ENCODE measurements at places on chromosomes 2 and 18. TPM values are rescaled to one million over a fixed set of nuclear protein-coding genes. Genes with fewer than 3 reads are reported as not detected.

DNA sequence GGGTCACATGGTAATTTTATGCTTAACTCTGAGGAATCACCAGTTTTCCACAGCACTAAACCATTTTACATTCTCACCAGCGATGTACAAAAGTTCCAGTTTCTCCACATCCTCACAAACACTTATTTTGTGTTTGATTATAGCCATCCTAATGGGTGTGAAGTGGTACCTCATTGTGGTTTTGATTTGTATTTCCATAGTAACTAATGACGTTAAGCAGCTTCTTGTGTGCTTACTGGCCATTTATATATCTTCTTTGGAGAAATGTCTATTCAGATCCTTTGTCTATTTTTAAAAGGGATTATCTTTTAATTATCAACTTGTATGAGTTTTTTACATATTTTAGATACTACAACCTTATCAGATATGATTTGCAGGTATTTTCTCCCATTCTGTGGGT is 42.0 kb downstream of the CCDC150 start:
- DNase-seq = no peak

GRCh38 chr2:50402654-50402960 is 629.3 kb downstream of the NRXN1 start:
- no peak for DNase-seq

DNA sequence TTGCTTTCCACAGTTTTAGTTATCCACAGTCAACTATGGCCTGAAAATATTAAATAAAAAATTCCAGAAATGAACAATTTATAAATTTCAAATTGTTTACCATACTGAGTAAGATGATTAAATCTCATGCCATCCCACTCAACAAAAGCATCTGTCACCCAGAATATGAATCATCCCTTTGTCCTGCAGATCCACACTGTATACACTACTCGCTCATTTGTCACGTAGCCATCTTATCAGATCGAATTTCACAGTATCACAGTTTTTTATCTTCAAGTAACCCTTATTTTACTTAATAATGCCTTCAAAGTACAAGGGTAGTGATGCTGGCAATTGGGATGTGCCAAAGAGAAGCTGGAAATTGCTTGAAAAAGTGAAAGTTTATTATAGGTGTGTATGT is 291.8 kb upstream of the LRATD1 start:
- DNase-seq = no peak

- DNase-seq = no peak
Measured at GRCh38 chr2:102005989-102006885, 14.5 kb downstream of the IL1R2 start.

DNA sequence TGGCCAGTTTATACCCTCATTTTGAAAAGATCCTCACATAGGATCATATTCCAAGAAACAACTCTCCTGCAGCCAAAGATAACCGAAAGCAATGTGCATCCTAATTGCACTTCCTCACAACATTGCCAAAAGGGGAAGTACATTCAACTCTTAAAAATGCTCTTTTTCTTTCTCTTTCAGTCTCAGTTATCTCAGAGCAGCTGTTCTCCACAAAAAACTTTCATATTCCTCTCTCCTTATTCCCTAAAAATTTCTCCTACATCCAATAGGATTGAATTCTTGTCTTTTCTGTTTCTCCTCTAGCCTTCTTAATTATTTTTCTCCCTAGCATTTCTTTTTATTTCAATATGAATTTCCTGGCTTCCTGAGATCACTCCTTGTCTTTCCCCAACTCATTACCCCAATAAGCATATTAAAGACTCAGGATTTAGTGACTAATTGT is 7.4 kb upstream of the VRK2 start:
- DNase-seq = no peak

DNA sequence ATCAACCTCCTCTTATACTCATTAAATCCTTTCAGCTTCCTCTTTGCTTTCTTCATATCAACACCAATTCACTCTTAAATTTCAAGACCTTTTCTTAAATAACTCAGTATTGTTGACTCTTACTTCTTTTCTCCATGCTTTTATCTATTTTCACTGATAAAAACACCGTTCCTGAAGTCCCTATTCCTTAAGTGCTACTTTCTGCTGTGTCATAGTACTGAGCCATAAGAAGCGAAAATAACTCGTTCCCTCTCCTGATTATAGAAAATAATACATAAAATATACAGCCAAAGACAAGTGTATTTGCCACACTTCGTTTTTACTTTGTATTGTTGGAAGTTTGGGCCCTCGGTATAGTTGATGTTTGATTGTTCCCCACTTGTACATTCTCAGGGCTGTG is 181.0 kb downstream of the DIS3L2 start:
- no peak for DNase-seq

GRCh38 chr2:46171996-46172546 is 125.1 kb upstream of the EPAS1 start:
- no peak for DNase-seq

DNA sequence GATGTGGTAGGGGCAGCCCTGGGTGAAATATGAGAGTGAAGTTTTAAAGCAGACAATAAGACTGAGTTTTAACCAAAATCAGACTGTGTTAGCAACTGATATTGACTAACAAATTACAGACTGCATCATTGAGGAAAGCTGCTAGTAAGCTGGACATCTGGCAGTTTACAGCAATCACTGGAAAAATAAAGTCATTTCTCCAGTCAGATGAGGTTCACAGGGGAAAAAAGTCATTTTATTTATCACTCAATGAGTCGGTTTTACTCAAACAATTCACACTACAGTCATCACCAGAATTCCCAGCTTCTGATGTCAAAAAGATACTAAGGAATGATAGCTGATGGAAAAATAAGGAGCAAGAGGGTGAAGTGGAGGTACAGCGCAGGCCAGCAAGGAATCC is 10.5 kb upstream of the TMEM177 start:
- no peak for DNase-seq

GRCh38 chr18:34844732-34845459 is 134.8 kb downstream of the DTNA start:
- DNase-seq = no peak

DNA sequence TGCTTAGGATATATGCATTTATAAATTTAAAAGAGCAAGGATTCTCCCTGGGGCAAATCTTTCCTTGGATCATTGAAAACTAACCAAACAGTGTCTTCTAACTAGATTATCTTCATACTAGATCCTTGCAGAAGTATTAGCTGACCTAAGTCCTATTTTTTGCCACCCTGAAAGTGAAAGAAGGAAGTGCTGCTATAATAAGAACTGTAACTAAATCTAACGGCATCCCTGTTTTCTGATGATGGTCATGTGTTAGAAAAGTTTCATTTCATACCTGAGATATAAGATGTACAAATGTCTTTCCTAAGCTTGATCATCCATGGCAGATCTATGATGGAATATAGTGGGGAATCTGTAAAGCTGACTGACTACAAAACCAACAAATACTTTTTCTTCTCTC is 102.7 kb downstream of the MAP2 start:
- no peak for DNase-seq

- no peak for DNase-seq
Measured at GRCh38 chr2:151262629-151263028, 966 bp upstream of the RBM43 start.

DNA sequence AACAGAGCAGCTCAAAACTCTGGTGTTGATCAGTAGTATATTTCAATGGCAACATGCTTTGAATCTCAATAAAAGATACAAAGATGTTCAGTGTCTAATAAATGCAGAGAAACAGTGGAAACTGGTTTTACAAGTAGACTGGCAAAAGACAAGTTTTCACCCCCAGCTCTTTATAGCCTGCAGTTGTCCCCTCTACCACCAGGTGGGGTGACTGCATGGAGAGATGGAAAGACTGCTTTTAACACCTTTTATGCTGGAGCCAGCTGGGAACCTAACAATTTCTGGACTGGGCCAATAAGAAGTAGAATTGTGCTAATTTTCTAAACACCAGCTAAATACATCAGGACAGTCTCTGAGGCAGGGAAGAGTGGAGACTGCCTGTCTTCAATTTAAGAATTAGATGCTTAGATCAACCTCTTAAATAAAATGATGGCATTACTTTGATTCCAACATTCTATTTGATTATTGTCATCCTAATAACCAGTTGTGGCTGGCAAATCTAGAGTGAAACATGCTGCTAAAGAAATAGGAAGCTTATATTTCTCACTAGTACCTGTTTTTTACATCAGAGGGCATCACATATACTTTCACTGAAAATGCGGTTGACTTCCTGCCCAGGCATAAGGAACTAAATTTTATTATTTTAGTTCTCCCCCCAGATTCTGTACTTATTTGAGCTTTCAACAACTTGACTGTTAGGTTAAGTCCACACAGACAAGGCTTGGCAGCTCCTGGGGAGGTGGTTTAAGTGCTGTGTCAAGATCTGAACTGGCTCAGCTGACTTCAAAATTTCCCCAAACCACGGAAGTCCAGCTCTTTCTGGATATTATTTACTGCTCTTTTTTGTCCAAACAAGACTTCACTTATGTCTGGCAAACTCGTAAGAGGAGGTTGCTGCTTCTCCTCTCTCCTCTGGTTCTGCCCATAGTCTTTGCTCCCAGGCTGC is 140.5 kb downstream of the TPGS2 start:
- peak; percentile 28 for DNase-seq

GRCh38 chr2:46392561-46393346 is 86.6 kb upstream of the TMEM247 start:
- DNase-seq = no peak

DNA sequence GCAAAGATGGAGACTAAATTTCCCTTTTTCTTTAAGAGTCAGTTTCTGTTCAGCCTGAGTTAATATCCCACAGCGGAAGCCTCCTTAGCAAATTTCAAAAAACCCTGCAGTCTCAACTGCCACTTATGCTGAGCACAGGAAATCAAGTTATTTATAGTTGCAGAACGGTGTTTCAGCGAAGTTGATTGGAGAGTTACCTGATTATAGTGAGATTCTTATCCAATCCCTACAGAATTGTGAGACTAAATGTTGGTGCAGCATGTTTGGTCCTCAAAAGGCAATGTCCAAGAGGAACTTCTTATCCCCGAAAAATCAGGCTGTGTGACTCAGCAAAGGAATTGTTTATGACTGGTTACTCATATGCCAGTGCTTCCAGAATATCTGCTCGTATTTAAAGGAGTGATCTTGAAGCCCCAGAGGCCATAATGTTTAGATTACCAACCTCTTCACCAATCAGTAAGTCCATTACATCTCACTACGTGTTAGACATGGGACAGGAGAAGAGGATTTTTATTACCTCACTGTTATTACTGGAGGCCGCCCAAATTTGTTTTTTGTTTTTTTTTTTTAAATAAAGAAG is 67.9 kb downstream of the LRRFIP1 start:
- DNase-seq = no peak

DNA sequence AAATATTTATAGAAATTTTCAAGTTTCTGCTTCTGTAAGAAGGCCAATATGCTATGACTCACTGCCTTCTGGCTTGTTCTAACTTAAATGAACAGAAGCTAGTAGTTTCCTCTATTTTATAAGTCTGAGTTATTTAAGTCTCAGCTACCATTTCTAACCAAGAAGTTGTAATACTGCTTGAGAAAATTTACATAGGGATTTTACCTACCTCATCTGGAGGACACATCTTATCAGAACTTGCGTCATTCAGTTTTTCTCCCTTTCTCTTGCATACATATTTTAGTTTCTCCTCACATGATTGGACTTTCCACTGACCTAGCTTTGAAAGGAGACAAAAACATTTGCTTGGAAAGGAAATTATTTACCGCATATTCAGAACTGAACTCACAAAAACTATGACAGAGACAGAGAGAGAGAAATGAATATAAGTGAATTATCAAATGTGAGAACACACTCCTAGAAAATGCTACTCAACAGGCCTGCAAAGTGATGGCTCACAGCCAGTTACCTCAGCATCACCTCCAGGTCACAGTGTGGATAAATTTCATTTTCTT is 81.1 kb upstream of the CD302 start:
- DNase-seq = no peak

DNA sequence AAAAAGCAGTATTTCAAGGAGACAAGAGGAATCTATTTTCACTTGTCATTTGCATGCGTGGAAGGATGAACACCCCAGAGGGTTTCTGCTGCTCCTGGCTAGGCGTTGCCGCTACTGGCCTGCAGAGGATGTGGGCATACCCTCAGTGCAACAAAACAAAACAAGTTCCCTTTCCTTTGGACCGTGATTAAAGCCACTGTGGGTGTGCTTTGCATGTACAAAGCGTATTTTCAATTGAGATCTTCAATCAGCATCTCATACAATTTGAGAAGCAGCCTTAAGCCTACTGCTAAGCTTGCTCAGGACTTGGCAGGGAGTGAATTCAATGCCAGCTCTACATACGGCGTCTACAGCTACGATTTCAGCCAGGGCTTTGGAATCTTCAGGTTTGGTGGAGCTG is 298.4 kb downstream of the LPIN1 start:
- DNase-seq = no peak

- DNase-seq = no peak
Measured at GRCh38 chr18:70046207-70046606, 98.5 kb upstream of the CD226 start.

DNA sequence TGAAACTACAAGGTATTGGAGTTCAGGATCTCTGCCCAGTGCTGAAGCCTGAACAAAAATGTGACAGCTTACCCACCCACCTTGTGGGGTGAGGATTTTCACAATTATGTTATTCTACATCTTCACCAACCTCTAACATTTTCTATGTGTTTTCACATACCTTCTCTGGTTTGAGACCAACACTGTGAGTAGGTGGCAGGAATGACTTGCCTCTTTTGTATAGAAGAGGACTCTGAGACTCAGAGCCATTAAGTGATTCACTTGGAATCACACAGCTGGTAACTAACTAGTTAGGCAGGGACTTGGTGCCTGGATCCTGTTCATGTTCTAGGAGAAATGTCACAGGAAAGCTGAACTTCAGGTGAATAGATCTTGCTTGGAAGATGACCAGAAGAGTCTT is 14.8 kb upstream of the SRBD1 start:
- DNase-seq = no peak

GRCh38 chr2:49801898-49802450 is 647.7 kb upstream of the FSHR start:
- DNase-seq = no peak

GRCh38 chr2:130864830-130865800 is 28.4 kb downstream of the ARHGEF4 start:
- no peak for DNase-seq

GRCh38 chr2:16665748-16666448 is at the start of gene CYRIA:
TSS of gene CYRIA (minus strand) at chr2:16665834. CDS start at chr2:16588119, 77,715 bp downstream.
- peak; percentile 59 for DNase-seq

GRCh38 chr2:36356990-36357846 is 1.6 kb downstream of the CRIM1 start:
- DNase-seq = peak; percentile 69

DNA sequence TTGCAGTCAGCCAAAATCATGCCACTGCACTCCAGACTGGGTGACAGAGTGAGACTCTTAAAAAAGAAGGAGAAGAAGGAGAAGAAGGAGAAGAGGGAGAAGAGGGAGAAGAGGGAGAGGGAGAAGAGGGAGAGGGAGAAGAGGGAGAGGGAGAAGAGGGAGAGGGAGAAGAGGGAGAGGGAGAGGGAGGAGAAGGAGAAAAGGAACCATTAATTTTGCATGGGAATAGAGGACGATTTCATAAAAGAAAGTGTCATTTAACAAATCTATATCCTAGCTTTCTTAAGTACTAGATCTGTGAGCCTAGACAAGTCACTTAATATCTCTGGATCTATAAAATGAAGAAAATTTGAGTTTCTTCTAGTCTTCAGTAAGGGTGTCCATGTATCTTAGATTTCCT is 9.6 kb downstream of the NOL10 start:
- DNase-seq = no peak

- DNase-seq = no peak
Measured at GRCh38 chr2:69073928-69074570, 61.1 kb downstream of the ANTXR1 start.

RUFY4 gene
- not detected for total RNA-seq

SRD5A2 gene
- not detected for total RNA-seq

IL1A gene
- total RNA-seq = 0.41 TPM

TIA1 gene
- 124 TPM for total RNA-seq

FBXO48 gene
- total RNA-seq = 2.2 TPM

DIS3L2 gene
- total RNA-seq = 46.5 TPM

LHCGR gene
- not detected for total RNA-seq

SCN1A gene
- total RNA-seq = 37.7 TPM

SOS1 gene
- 41.1 TPM for total RNA-seq

Measured in dorsolateral prefrontal cortex (tissue), 122 donors.